Effector memory CD8-positive, alpha-beta T cell (primary cell): ENCODE measurements at places on chromosomes 1 and 21.

DNA sequence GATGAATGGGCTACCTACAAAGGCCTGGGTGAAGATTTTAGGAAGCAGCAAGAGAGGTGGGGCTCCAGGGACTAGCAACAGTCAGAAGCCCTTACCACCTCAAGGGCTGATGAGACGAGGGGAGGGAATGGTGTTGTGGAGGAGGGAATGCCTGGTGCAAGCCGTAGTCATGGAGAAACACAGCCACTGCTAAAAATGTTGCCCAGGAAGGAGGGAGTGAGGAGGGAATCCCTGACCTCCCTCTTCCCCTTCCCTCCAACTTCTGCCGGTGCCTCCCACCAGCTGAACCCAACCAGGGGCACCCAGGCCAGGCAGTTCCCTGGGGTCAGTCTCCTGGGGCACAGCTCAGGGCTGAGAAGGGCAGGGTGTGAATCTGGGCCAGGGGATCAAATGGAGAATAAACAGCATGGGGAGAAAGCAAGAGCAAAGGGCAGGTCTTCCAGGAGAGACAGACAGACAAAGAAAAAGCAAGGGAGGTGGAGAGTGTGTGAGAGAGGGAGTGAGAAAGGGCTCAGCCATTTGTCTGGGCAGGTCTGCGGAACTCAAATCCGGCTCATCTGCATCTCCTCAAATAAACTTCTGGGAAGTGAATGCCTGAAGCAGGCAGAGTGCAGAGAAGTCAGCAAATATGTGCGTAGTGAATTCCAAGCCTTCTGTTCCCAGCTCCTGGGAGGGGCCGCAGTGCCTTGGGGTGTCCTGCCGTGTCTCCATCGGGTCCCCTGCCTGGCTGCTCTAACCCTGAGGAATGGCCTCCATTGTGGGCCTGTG lies 27.1 kb upstream of the POU3F1 start:
- DNase-seq, result no peak

GRCh38 chr1:58773406-58773840 lies 10.4 kb downstream of the JUN start:
- no peak for DNase-seq

DNA sequence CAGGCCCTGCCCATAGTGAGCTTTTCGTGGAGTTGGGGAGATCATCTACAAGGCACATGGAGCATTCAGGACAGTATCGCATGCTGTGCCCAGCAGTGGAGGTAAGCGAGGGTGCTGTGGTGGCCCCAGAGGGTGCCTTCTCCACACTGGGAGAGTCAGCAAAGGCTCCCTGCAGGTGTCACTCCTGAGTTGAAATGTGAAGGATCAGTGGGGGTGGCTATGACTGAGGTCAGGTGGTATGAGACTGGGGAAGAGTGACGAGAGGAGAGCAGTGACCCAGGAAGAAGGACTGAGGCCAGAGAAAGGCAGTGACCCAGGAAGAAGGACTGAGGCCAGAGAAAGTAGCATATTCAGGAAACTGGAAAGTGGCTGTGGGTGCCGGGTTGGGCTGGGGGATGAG lies 53.0 kb downstream of the SPAG17 start:
- DNase-seq, result no peak

DNA sequence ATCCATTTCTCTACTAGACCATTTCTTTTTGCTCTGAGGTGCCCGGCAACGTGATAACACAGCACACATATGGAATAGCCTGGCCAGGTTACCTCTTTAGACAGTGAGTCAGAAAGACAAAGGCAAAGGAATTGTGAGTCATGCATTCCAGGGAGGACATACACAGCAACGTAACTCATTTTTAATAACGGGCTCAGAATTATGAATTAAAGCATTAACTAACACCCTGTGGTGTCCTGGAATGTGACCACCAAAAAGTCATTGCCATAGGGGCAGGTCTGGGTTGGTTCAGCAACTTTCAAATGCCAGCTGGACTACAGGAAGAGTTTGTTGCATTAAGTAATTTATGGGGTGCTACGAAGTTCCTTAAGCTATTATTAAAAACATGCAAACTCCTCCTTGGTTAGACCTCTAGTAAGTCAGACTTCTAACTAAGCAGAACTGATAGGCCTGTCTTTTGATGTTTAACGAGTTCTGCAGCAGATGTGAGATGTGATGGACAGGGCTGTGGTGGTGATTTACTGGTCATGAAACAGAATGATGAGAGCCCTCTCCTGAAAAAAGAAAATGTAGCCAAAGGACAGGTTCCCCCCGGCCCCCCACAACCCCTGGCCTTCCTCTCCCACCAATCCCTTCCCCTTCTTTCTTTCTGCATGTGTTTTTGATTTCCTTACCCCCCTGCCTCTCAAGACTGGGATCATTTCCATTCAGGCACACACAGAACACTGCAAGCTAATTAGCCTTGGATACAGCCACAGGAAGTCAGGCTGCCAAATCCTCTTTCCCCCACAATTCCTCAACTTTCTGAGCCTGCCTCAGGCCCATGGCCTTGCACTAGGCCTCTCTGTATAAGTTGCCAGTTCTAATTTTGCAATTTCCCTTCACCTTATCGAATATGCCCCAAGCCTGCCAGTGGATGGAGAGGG lies 88.9 kb upstream of the HAO2 start:
- no peak for DNase-seq

DNA sequence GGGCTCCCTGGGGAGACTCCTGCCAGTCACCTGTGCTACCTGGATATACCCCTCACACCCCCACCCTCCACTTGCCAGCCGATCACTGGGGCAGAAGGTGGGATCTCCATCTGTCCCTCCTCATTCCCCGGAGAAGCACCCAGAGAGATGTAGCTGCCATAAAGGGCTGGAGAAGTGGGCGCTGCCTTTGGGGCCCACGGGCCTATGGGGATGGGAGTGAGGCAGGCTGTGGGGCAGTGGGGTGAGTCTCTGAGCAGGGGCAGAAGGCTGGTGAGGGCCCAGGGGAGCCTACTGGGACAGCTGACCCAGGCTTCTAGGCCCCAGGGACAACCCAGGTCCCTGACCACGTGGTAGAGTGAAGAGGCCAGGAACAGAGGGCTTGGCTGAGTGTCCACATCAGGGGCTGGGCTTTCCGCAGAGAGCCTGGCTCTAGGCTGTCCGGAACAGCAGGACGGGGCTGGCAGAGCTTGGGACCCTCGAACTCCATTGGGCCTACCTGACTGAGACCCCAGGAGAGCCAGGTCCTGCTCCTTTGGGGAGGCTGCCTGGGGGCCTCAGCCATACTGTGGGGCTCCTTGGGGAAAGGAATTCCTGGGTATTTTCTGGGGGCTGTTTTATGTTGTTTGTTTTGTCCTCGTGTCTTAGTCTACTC lies 205.9 kb upstream of the VAMP3 start:
- DNase-seq, result no peak

DNA sequence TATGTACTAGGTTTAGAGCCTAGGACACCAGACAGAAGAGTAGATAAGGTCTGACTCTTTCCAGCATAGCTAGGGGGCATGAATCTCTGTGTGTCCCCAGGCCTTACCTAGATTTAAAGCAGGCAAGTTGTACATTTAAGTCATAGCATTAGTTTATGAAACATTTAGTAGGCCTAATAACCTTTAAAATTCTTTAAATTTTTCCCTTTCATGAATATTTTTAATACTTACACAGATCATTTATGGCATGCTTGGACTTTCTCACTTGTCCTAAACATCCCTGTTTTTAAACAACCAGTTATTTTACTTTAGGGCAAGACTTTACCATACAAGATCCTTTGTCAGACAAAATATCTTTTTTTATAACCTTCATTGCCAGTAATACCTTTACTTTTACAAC lies 258.4 kb upstream of the ZRANB2 start:
- DNase-seq, result no peak

GRCh38 chr1:8011923-8012858 lies 13.9 kb downstream of the ERRFI1 start:
- no peak for DNase-seq

DNA sequence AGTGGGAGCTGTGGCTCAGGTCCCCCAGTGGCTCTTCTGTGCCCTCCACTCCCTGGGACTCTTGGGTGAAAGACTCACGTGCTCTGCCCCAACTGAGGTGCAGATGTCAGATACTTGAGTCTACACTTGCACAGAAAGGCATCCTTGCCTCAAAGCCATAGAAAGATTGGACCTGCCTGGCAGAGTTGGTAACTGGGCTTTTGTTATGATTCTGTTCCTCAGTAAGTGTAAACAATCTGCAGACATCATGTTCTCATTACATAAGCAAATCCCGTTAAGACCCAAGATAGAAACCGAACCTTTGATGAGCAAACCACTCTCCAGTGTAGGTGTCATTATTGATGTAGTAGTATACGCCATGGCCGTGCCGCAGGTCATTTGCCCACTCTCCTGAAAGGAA lies 10.0 kb downstream of the RSPH1 start:
- no peak for DNase-seq

- no peak for DNase-seq
These were observed 50.1 kb downstream of the H3-3A start for GRCh38 chr1:226112626-226113025.
